LNCaP clone FGC (cell line): ENCODE measurements at places on chromosomes 16 and 17.

GRCh38 chr17:21286066-21286770 lies 1.7 kb downstream of the MAP2K3 start:
- DNase-seq: peak; percentile 86

DNA sequence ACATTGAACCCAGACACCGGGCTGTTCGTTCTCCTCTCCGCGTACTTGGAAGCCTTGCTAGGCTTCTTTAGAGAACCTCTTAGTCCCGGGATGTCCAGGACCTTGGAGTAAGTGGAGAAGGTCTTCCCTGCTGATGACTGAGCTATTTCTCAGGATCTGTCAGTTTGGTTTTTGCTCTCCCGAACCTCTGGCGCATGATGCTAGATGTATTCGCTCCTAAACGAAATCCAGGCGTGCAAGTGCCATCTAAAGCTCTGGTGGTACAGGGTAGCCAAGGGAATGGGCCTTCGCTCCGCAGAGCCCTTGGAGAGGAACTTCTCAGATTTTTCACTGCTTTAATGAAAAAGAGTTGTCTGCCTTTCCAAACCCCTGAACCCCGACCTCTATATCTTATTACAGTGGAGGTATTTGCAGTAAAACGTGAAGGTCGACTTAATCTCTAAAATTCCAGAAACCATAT lies 547 bp downstream of the VMP1 start:
- DNase-seq: no peak

- DNase-seq: no peak
These were observed 8.4 kb upstream of the MAF start for GRCh38 chr16:79608976-79609375.

DNA sequence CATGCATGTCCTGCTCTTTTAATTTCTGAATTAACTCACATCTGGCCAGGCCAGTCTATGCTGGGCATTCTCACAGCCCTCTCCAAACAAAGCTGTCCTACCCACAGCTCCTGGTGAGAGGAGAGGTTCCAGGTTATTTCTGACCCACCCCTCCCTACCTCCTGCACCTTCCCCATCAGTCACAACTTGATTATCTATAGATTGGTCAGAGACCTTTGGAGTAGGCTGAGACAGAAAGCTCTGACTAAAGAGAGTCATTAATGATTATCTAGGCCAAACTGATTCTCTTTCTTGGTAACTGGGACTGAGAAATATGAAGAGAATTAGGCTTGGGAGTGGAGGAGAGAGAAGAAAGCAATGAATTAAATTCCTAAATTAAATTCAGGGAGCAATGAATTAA lies 1.4 kb upstream of the KRT222 start:
- DNase-seq: no peak

GRCh38 chr16:85637808-85638647 lies 24.9 kb downstream of the GSE1 start:
- no peak for DNase-seq

DNA sequence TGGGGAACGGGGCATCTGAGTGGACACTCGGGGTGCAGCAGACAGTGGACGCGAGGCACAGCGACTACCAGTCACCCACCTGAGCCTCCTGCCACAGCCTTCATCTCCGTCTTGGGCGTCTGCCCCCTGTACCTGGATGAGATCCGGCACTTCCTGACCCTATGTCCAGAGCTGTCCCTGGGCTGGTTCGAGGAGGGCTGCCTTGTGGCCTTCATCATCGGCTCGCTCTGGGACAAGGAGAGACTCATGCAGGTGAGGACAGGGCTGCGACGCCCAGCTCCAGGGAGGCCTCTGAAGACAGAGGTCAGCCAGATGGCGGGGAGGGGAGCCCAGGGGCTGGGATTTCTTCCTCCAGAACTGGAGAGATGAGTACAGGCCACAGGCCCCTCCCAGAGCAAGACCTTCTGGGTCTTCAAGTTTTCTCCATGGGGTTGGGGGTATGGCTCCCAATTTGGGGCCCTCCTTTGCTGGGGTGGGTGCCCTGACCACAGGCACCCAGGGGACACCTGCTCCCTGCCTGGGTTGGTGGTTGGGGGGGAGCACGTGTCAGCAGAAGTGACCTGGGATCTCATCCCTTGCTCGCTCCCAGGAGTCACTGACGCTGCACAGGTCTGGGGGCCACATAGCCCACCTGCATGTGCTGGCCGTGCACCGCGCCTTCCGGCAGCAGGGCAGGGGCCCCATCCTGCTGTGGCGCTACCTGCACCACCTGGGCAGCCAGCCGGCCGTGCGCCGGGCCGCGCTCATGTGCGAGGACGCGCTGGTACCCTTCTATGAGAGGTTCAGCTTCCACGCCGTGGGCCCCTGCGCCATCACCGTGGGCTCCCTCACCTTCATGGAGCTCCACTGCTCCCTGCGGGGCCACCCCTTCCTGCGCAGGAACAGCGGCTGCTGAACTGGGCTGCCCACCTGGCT lies 1.9 kb downstream of the AANAT start:
- DNase-seq: no peak

DNA sequence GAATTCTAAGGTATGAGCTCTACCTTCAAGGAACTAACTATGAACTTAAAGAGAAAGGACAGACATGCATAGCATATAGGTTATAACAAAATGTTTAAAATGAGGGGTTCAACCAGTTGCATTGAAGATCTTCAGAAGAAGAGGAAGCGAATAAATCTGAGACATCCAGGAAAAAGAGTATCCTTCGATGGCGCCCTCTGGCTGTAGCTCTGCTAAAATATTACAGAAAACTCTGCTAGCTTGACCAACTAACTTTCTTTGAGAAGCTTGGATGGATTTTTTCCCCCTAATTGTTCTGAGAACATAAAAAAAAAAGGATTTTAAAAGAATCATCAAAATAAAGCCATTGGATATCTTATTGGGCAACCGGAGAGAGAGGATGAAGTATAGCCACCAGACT lies 659.9 kb upstream of the SOX9 start:
- DNase-seq: no peak

DNA sequence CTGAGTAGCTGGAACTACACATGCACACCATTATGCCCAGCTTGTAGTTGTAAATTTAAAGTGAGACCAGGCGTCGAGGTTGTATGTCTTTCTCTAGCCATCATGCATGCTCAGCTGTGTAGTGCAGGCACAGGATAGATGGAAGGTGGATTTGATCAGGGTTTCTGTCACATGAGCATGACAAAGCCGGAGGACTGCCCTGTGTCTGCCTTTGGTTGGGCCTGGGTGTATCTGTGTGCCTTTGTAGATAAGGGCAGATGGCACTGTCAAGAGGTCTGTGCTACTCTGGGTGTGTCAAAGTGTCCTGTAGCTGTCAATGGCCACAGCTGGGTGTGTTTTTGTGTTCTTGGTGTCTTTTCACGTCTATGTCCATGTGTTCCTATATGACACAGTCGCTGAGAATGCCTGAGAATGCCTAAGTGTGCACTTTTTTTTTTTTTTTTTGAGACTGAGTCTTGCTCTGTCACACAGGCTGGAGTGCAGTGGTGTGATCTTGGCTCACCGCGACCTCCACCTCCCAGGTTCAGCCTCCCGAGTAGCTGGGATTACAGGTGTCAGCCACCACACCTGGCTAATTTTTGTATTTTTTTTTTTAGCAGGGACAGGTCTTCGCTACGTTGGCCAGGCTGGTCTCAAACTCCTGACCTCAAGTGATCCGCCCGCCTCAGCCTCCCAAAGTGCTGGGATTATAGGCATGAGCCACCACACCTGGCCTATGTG lies 4.1 kb upstream of the NAGS start:
- DNase-seq: no peak

DNA sequence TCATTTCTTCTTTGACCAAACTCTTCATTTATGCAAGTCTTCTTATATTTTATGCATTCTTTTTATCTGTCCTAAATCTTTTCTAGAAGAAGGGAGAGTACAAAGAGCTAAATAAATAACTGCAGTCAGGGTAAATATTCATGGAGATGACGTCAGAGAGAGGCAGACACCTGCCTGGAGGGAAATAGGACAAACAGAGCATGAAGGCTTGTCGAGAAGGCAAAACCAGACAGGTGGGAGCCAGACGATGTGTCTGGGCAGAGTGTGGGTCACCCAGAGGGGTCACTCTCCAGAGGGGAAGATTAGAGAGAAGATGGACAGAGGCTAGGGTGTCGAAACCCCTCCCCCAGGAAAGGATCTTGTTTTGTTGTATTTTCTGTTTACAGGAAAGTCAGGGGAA lies 78.3 kb upstream of the RPL38 start:
- no peak for DNase-seq

GRCh38 chr16:87495578-87496446 lies 3.0 kb upstream of the ZCCHC14 start:
- DNase-seq: no peak

- DNase-seq: no peak
These were observed 1.8 kb upstream of the CDRT4 start for GRCh38 chr17:15469260-15469659.

DNA sequence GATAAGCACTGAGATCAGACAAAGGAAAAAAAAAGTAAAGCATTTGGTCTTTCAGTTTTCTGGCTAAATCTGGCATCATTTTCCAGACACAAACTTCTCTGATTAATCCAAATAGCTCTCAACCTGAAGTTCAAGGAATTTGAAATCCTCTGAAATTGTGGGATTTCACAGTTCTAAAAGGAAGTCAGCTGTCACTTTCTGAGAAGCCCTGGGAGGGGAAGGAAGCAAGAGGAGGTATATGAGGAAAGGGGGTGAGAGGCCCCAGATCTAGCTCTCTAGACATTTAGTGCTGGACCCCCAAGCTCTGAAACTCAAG lies 17.5 kb upstream of the HOXB9 start:
- no peak for DNase-seq

- DNase-seq: no peak
These were observed 2.9 kb upstream of the MAP1LC3B start for GRCh38 chr16:87389245-87389644.

DNA sequence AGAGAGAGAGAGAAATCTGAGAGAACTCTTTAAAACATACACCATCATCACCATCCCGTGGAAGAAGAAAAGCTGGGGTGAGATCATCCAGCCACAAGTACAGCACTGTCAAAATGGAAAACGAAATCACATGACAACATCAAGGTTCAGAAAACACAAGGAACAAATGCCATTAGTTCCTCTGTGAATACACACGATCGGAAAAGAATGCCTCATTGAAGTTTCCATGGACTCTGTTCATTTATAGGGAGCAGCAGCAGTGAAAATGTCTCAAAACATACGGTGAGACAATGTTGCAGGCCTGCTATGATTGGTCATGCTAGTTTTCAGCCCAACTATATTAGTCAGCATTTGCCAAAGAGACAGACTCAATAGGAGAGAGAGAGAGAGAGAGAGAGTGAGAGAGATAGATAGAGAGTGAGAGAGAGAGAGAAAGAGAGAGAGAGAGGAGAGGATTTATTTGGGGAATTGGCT lies 4.4 kb downstream of the CFAP97D1 start:
- DNase-seq: no peak
